ENCODE measurements at places on chromosomes 6 and 20.

GRCh38 chr6:161546632-161547031, 272.8 kb upstream of the AGPAT4 start:
- no peak for DNase-seq

DNA sequence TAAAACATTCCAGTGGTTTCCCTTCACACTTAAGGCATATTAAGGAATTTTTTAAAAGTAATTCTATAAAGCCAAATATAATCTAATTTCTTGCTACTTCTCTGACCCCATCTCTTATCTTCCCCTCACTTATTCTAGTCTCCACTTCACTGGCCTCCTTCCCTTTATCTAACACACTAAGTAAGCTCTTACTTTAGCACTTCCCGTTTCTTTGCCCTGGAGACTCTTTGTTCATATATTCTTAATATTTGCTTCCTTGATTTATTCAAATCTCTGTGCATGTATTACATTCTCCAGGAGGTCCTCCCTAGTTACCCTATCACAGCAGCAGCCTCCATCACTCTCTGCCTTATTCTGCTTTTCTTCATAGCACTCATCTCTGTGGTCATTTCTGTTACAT, 20.3 kb downstream of the GTPBP2 start:
- DNase-seq: no peak

GRCh38 chr6:97361286-97361685, 78.3 kb upstream of the MMS22L start:
- DNase-seq: no peak

GRCh38 chr20:49775229-49775693, 37.4 kb upstream of the SLC9A8 start:
- DNase-seq: no peak

DNA sequence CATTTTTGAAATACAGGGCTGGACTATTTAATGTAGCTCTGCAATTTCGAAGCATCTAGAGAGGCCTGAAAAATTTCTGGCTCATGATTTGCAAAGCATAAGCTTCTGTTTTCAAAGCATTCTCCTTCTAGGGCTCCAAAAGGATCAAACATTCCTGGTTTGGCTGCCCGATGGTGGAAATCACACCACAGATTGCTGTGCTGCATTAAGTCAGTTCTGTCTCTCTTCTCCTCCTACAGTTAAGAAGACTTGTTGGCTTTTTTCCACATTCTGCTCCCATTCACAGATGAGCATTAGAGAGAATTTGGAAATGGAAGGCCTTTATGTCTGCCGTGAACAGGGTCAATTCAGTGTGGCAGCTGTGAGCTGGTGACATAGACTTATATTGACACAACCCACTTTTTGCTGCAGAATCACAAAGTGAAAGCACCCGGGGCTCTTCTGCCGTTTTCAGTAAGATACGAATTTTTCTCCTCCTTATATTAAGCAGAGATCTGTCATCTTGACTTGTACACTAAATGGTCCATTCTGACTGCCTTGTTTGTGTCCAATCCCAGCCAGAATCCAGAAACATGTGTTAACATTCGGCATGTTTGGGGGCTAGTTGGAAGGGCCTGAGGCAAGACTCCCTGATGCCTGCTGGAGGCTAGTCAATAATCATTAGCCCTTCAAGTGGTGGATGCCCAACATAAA, 330.8 kb upstream of the DEFB112 start:
- DNase-seq: no peak

DNA sequence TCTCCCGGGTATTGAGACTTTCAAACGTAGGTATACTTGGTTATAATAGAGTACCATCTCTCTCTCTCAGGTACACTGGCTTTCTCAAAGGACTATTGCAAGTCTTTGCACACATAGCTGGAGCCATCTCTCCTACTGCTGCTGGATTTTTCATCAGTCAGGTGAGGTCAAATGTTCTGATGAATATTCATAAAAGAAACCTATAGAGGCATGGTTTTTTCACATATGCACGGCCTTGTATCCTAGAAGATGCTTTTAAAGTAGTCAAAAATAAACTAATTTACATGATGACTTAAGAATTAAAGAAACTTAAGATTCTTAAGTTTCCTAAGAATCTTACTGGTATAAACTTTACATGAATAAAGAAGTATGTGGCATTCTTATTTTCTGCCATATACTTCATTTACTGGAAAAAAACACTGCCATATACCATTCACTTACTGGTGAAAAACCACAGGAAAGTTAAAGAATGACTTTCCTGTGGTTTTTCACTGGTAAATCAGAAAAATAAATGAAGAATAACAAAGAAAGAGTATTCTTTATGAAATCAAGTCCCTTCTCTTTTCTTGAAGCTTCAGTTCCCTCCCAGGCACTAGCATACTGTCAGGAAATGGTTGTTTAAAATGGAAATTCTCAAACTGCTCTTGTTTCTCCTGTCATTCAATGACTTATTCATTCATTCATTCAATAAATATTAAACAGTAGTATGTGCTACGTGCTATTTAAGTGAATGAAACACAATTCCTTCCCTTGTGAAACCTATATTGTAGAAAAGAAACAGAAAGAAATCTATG, 23.5 kb downstream of the SLC17A4 start:
- DNase-seq: no peak

- no peak for DNase-seq
Observed at GRCh38 chr20:35299780-35300179, 7.6 kb upstream of the FAM83C start.

DNA sequence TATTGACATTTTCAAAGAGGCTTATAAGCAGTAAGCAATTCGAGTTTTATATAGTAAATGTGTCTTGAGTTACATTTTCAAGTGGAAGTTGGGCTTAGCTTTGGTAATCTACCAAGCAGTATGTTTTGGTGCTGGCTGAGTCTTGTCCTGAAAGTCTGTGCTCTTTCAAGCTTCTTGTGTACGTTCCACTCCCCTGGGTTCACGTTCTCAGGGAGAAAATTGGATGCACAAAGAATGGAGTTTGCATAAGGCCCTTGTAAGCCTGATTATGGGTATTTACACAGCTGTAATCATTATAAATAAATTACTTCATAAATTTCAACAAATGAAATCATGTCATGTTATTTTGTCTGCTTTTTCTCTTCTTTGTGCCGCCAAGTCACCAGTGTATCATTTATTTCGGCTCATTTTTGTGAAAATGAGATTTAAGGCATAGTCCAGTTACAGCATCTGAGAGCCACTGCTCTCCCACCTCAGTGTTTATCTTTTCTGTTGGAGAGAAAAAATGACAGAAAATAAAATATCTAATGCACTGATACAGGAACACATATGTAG, 262.5 kb downstream of the BTBD3 start:
- DNase-seq: no peak

DNA sequence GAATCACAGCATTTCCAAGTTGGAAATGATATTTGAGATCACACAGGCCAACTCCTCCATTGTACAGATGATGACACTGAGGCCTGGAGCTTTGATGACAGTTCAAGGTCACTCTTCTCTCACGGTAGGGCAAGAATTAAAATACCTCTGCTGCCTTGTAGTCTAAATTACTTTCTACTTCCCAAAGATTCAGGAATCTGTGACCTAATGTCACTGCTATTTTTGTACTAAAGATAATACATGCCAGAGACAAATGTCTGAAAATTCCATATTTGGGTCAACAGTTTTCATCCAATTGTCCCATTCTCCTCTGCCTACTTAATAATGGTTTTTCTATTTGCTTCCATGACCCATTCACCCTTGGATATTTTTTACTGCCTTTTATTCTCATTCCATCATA, 160.0 kb downstream of the SOD2 start:
- no peak for DNase-seq

GRCh38 chr6:42162384-42162783, 10.8 kb upstream of the GUCA1A start:
- no peak for DNase-seq
